GM12878 (cell line): ENCODE measurements at places on chromosomes 6 and 20. TPM values are rescaled to one million over a fixed set of nuclear protein-coding genes. Genes with fewer than 3 reads are reported as not detected.

DNA sequence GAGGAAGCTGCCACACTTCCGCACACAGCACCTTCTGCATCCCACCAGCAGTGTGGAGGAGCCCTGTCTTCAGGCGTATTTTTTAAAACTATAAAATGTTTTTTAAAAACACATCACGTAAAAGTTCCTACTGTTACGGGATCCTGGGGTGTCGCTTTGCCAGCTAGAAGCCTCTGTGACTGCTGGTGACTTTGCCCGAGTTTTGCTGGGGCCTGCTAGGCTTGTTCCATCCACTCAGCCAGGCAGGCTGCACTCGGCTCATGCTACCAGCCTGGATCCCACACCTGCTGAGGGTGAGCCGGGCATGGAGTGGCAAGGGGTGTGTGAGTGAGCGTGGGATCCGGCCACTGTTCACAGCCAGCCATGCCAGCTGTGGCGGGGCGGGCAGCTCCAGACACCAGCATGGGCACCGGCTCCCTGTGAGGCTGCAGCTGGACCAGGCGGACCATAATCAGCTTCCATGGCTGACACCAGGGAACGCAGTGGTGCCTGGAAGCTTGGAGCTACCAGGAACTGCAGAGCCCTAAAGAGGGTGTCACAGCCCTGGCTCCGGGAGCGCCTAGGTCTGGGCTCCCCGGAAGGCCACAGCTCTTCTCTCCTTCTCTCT is 12.3 kb upstream of the SLCO4A1 start:
- no peak overlapping the region for H3K4me3 ChIP-seq
- H3K36me3 ChIP-seq: no peaks in the 10 kb centered on the region
- DNase-seq: no peak
- peaks cover 13% of the 10 kb centered on the region for H3K4me1 ChIP-seq

MLN gene
- total RNA-seq: not detected in 2 replicates

WFDC2 gene
- total RNA-seq: not detected in 2 replicates

DNA sequence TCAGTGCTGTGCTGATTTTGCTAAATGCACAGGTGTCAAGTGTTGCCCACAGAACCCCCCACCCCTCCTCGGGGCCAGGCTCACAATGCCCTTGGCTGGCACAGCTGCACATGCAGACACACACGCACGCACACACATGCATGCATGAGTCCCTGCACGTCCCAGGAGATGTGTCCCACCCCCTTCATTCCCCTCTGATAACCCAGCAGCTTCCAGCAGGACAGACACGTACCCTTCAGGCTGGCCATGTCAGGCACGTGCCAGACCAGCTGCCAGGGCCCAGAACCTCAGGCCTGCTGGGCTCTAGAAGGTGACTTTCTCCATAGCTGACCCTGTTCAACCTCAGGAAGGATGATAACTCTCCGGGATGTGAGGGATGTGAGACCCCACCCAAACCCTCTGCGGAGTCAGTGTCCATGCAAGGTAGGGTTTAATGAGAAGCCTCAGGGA is 44.4 kb downstream of the MRPL14 start:
- H3K27ac ChIP-seq: no peak overlapping the region
- DNase-seq: no peak
- no peaks in the 10 kb centered on the region for H3K36me3 ChIP-seq
- H3K4me1 ChIP-seq: peaks cover 19% of the 10 kb centered on the region
- no peaks in the 10 kb centered on the region for H3K27me3 ChIP-seq

- H3K36me3 ChIP-seq: no peaks in the 10 kb centered on the region
- H3K4me3 ChIP-seq: no peak overlapping the region
- peaks cover 20% of the 10 kb centered on the region for H3K4me1 ChIP-seq
- DNase-seq: peak; percentile 72
Measured at GRCh38 chr6:88135578-88136114, 30.5 kb downstream of the CNR1 start.

GRCh38 chr6:4282926-4283325 is 147.6 kb upstream of the ECI2 start:
- no peaks in the 10 kb centered on the region; the same call in 1 of the 2 replicates for H3K27me3 ChIP-seq
- H3K36me3 ChIP-seq: no peaks in the 10 kb centered on the region
- no peak overlapping the region for H3K4me3 ChIP-seq
- no peak overlapping the region for H3K27ac ChIP-seq
- DNase-seq: no peak
- H3K4me1 ChIP-seq: 0 out of 2 replicates have a peak, but pooled peaks cover 3% of the 10 kb centered on the region

DNA sequence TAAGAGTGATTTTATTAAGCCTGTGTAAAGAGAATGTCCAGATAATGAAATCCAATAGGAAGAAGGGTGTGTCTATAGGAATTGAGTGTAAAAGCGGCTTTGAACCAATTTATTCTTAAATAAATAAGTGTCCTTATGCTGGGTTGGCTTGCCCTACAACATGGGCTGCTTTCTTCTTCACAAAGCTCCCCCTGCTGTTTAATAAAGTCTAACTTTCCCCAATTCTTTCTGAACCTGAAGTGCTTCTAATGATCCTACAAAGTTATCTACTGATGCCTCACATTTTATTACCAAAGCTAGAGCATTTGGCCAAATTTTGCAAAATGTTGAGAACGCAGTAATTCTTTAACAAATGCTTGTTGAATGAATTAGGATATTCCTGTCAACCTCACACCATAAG is 36.3 kb upstream of the SIRT5 start:
- no peaks in the 10 kb centered on the region for H3K4me1 ChIP-seq
- no peaks in the 10 kb centered on the region for H3K36me3 ChIP-seq
- no peaks in the 10 kb centered on the region for H3K27me3 ChIP-seq
- H3K4me3 ChIP-seq: no peak overlapping the region
- H3K27ac ChIP-seq: no peak overlapping the region

DNA sequence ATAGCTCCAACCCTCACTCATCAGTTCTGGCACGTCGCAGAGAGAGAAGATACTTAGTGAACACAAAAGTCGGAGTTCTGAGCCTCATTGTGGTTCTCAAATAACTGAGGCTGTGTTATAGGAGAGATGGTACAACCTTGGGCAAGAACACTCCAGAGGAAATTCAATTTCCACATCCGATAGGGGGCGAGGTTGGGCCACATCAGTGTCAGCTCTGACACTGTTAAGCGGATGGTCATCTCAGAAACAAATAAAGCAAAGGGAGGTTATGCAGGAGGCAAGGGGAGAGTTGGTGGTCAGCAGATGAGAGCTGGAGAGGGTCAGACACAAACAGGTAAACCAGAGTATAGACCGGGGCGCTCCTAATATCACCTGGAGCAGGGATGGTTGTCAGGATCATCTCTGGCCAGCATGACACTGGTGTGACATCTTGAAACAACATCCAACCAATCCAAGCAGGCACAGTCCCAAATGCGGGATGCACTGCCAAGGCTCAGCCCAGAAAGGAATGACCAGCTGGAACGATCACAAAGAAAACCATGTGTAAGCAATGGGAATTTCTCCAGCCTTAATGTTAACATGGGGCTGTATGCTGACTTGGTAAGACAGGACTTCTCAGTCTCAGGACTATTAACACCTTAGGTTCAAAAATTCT is 331.8 kb downstream of the HACE1 start:
- H3K4me1 ChIP-seq: no peaks in the 10 kb centered on the region
- no peak overlapping the region for H3K4me3 ChIP-seq
- H3K27ac ChIP-seq: no peak overlapping the region
- no peaks in the 10 kb centered on the region for H3K36me3 ChIP-seq

DNA sequence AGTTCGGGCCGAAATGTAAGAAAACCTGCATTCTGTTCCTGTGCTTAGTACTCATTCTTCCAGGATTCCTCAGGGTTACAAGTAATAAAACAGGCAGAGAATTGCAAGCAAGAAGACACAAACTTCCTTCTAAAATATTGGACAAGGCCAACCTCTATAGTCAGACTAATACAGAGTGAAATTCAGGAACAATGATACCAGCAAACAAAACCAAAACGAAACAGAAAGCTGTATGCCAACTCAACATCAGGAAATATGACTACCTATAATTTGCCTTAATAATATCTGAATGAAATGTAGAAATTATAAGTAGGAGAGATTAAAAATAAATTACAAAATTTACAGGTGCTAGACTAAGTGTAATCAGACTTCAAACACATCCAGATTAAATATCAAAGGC is 238.8 kb downstream of the HIVEP2 start:
- H3K27ac ChIP-seq: no peak overlapping the region
- peaks cover 12% of the 10 kb centered on the region; the same call in 1 of the 2 replicates for H3K4me1 ChIP-seq
- H3K36me3 ChIP-seq: no peaks in the 10 kb centered on the region
- no peak for DNase-seq
- H3K4me3 ChIP-seq: no peak overlapping the region

DNA sequence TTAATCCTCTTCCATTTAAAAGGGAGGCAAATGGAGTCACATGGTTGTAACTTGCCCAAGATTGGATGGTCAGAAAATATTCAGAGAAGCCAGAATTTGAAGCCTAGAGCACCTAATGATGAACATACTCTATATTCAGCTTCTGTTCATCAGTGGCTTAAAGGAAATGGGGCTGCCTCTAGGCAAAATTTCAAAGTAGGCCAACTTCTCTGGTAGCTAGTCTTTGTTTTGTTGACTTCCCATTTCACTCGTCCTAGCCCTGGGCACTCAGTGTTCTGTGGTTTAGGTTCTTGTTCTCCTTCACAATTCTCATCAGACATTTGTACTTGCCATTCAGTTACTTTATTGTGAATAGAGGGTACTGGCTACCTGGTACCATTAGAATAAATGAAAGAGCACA is 13.2 kb downstream of the MAP3K7 start:
- H3K27ac ChIP-seq: no peak overlapping the region
- no peaks in the 10 kb centered on the region for H3K4me1 ChIP-seq
- H3K27me3 ChIP-seq: no peaks in the 10 kb centered on the region
- DNase-seq: no peak
- no peak overlapping the region for H3K4me3 ChIP-seq

GRCh38 chr20:10731190-10731965 is 57.6 kb upstream of the JAG1 start:
- no peak overlapping the region for H3K27ac ChIP-seq
- no peaks in the 10 kb centered on the region for H3K36me3 ChIP-seq
- no peaks in the 10 kb centered on the region for H3K27me3 ChIP-seq
- no peaks in the 10 kb centered on the region for H3K4me1 ChIP-seq
- no peak overlapping the region for H3K4me3 ChIP-seq

DNA sequence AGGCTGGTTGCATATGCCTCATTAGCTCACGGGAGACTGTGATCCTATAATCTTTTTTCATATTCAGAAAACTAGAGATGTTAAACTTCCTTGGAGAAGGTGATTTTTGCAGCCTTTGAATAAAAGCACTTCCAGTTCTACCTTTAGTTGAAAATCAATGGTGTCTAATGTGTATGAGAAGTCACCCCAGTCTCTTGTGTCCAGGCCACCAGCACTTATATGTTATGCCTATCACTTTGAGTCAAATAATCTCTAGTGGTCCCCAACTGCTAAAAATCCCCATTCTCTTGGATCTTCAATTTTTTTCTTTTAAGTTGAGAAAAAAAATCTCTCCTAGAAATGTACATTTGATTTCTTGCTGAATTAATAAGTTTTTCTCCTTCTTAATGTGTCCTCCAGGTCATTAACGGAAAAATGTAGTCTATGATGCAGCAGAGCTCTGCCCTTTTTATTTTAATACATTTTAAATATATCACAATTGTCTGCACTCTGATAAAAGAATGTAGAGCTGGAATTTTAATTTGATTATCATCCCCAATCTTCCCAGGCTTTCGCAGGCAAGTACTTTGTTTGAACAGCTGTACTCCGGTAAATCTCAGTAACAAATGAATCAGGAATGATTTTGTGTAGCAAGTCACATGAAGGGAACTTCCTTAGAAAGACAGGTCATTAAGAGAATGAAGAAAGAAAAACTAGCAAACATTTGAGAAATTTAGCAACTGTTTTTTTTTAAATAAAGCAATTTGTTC is 147.0 kb downstream of the SOX4 start:
- no peaks in the 10 kb centered on the region for H3K36me3 ChIP-seq
- H3K27ac ChIP-seq: no peak overlapping the region
- no peaks in the 10 kb centered on the region for H3K27me3 ChIP-seq
- no peak for DNase-seq

DNA sequence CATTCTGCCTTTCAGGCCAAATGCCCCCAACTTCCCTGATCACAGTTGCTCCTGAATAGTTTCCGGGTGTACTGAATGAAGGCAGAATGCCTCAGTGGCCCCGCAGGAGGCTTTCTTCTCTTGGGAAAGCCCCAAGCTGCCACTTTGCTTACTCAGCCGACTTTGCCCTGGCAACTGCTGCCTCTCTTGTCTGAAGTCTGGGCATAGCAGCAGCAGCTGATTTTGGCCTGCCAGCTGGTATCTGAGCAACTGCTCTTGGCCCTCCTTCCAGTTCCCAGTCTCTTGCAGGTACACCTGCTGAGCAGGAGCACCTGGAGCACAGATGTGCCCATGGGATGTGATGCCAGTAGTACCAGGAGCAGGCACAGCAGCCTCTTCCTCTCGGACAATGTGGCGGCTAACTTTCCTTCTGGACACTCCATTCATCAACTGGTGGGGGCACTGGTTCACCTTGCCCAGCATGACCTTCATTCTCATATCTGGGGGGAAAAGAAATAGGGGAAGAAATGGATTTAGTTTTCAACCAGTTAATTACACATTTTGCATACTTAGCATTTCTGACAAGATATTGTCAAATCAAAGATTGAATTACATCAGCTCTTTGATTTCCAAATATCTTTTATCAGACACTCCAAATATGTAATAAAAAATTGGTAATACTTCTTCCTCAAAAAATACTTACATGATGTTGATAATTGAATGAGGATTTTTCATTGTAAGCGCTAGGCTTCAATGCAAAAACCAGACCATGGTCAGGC is 468.2 kb downstream of the PKHD1 start:
- H3K27me3 ChIP-seq: no peaks in the 10 kb centered on the region
- no peak for DNase-seq
- H3K27ac ChIP-seq: no peak overlapping the region
- H3K36me3 ChIP-seq: no peaks in the 10 kb centered on the region

- no peak for DNase-seq
- no peak overlapping the region for H3K27ac ChIP-seq
- H3K4me3 ChIP-seq: no peak overlapping the region
- H3K27me3 ChIP-seq: no peaks in the 10 kb centered on the region
- H3K4me1 ChIP-seq: no peaks in the 10 kb centered on the region
- no peaks in the 10 kb centered on the region for H3K36me3 ChIP-seq
Measured at GRCh38 chr6:3669916-3670315, 81.6 kb downstream of the PXDC1 start.

DNA sequence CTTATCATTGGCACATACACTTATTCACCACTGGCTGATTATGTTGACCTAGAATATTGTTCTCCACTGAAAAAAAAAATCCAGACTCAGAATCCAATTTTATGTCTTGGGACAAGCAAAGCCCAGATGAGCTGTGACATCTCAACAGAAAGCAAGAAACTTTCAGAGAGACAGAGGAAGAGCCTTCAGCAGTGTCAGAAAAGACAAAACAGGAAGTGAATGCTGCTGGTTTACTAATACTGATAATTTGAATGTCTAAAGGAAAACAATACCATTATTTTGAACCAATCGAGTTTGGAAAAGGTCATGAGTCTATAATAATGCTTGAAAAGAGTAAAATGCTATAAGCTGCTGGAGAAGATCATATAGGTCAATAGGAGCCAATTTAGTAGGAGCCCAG is 179.8 kb upstream of the RIMS1 start:
- H3K27me3 ChIP-seq: no peaks in the 10 kb centered on the region
- H3K4me1 ChIP-seq: no peaks in the 10 kb centered on the region
- H3K27ac ChIP-seq: no peak overlapping the region
- no peaks in the 10 kb centered on the region for H3K36me3 ChIP-seq
- DNase-seq: no peak
- no peak overlapping the region for H3K4me3 ChIP-seq

ZNF334 gene
- 1.2 and 1.7 TPM in 2 replicates for total RNA-seq

GRCh38 chr20:31573555-31574321 is 31.4 kb upstream of the ID1 start:
- peak overlapping the region; percentile 55 for H3K27ac ChIP-seq
- H3K36me3 ChIP-seq: 0 out of 2 replicates have a peak, but pooled peaks cover 2% of the 10 kb centered on the region
- peaks cover 12% of the 10 kb centered on the region for H3K4me1 ChIP-seq
- no peaks in the 10 kb centered on the region; the same call in 1 of the 2 replicates for H3K27me3 ChIP-seq

SLC22A3 gene
- 0.05 and 0.15 TPM in 2 replicates for total RNA-seq

- no peaks in the 10 kb centered on the region for H3K4me1 ChIP-seq
- DNase-seq: no peak
- no peak overlapping the region for H3K27ac ChIP-seq
- H3K4me3 ChIP-seq: no peak overlapping the region
Measured at GRCh38 chr6:41392246-41392645, 56.8 kb downstream of the NCR2 start.

OPN5 gene
- not detected in 2 replicates for total RNA-seq
